Activated T-helper 1 cell treated with Interleukin-2 at 50 U/mL for 16 hours (primary cell): ENCODE measurements at places on chromosomes 12 and 14.

GRCh38 chr14:81450100-81450531 lies 50.0 kb upstream of the STON2 start:
- no peak for DNase-seq

DNA sequence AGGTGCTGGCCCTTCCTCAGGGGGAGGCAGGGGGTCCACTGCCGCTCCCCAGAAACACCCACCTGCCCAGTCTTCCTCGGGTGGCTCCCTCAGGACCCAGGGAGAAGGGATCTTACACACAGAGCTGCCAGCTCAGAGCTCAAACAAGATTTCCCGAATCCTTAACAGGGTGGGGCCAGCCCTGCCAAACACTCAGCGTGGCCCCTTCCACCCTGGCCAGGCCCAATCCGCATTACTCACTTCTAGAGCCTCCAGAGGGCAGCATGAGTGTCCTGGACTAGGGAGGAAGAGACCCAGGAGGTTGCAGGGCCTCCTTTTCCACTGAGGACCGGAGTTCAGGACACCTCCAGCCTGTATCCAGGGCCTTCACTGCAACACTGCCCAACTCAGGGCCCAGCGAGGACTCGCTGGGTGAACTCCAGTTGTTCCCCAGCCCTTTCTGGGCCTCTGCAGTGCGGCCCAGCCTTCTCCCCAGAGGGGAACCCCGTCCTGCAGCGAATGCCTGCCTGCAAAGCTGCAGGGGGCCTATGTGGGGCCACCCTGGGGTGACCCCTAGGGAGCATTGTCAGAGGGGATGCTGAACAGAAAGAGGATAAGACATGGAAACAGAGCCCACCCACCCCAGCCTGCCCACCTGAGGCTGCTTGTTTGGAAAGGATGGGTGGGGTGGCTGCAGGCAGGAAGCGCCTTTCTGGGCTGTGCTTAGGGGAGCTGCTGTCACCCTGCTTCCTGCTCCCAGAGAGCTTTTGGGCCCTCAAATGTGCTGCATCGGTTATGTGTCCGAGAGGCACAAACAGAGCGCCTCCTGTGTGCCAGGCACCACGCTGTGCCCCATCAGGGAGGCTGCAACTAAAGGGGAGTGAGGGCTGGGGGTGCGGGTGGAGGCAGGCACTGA lies 43.8 kb downstream of the CCNK start:
- no peak for DNase-seq

DNA sequence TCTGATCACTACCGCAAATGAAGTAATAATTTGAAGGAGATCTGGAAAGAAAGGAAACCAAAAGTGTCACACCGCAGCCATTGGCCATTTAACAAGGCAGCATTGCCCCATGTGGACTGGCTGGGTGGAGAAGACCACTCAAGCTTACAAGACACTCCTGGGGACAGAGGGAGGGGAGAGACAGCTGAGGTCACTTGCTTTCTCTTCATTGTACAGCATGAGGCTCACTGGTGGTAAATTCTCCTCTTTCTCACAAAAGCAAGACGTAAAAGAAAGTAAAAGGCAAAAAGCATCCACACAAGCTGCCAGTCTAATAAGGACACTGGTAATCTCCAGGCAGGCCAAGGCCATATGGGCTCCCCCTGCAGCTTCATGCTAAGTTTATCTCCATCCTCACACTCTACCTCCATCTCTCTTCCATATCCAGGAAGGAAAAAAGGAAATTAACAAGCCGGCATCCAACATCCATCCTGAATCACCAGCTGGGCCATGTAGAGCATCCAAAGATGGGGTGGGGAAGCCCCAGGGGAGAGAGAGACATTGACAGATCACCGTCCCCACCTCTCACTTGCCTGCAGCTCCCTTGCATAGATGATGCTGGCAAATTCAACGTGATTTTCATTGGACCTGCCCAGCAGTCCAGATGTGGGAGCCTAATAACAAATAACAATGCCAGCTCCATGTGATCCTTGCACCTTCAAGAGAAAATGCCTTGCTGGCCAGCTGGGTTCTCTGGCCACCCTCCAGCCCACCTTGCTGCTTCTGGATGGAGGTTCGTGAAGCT lies 100.6 kb downstream of the DPF3 start:
- no peak for DNase-seq

- DNase-seq, result no peak
Measured at GRCh38 chr14:60839657-60840056, 105.1 kb downstream of the MNAT1 start.

DNA sequence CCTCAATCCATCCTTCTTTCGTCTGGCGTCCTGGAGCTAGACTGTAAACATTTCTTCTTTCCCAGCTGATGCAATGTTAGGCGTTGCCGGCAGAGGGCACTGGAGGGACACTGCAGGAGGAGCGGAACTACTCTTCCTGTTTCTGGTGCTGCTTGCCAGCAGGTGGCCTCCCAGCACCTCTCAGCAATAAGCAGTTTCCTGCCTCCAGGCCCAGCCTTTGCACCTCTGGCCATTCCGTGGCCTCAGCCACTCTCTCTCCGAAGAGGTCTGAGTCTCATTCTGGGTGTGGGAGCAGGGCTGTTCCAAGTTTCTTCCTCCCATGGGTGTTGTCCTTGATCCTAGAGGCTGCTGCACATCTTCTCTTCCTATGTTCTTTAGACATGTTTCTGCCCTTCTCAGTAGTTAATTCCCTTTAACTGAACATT lies 7.5 kb upstream of the ASPG start:
- peak; percentile 72 for DNase-seq

GRCh38 chr12:98067795-98068194 lies 447.6 kb upstream of the TMPO start:
- DNase-seq, result no peak

- no peak for DNase-seq
Measured at GRCh38 chr12:7136676-7137075, 6.5 kb downstream of the CLSTN3 start.

DNA sequence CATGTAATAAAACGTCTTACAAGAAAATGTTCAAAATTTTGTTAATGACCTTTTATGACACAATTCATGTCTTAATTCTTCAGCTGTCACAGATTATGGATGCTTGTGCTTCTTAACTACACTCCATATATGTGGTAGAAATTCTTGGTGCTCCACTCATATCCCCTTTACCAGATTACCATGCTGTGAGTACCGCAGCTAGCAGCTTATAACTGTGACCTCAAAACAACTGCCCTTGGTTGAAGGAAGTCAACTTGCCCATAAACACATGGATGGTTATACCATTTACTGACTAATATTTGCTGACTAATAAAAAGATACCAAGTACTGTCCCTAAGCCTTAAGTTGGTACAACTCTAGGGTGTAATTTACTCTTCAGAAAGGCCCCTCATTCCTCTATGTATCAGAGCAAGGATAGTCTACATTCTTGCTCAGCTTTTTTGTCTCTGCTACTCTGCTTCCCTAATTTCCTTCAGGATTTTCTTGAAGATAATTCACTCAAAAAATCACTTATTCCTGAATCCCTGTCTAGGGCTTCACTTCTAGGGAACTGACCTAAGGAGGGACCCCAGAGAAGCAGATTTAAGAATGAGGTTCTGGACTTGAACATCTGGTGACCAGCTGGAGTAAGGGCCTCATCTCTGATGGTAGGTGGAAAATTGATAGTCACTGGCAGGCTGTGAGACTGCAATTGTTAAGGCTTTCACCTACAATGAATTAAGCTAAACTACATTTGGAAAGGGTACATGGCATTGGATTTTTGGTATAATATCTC lies 152.3 kb downstream of the SLC6A15 start:
- DNase-seq, result no peak

- no peak for DNase-seq
Measured at GRCh38 chr12:68222326-68222725, 3.3 kb downstream of the IL26 start.

DNA sequence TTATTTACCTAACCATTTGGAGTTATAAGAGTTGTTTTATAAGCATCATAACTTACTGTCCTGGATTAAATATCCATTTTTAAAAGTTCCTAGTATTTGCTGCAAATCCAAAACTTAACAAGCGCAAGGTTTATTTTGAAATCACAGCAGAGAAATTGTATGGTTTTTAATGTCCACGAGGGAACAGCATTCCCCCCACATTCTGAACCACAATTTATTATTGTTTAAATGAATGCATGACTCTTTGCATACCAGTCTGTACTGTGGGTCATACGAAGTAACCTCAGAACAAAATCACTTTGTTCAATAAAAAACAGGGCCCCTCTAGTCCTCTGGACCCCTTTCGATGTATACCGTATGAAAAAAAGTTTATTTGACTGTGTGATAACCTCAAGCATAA lies 75.9 kb downstream of the DACT1 start:
- DNase-seq, result no peak

- no peak for DNase-seq
Measured at GRCh38 chr14:34254031-34254430, 208.0 kb downstream of the SPTSSA start.

- DNase-seq, result no peak
Measured at GRCh38 chr12:79001404-79001803, 136.8 kb downstream of the SYT1 start.

GRCh38 chr12:19121449-19122018 lies 8.0 kb upstream of the PLEKHA5 start:
- DNase-seq, result no peak

- no peak for DNase-seq
Measured at GRCh38 chr14:29035134-29035533, 268.5 kb downstream of the FOXG1 start.

GRCh38 chr12:43453761-43454160 lies 98.2 kb downstream of the ADAMTS20 start:
- DNase-seq, result no peak

DNA sequence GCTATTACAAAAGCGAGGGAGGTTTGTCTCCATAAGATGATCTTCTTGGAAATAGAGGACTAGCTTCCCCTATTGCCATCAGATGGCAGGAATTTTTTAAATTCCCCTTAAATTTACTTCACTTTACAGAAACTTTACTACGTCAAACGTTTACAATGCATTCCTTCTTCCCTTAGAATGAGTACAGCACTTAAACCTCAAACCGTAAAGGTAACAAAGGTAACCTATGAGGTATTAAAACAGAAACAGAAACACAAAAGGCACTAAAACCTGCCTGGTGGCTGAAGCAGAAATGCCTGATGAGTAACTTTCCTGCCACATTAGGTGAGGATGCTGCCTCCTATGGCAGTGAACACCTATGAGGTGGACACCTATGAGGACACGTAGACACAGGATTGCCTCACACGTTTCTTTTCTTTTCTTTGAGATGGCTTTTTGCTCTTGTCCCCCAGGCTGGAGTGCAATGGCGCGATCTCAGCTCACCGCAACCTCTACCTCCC lies 25.0 kb downstream of the DIO2 start:
- DNase-seq, result no peak

- no peak for DNase-seq
Measured at GRCh38 chr12:6768437-6768914, 2.3 kb downstream of the PTMS start.

GRCh38 chr12:94207849-94208621 lies 59.7 kb downstream of the PLXNC1 start:
- no peak for DNase-seq

DNA sequence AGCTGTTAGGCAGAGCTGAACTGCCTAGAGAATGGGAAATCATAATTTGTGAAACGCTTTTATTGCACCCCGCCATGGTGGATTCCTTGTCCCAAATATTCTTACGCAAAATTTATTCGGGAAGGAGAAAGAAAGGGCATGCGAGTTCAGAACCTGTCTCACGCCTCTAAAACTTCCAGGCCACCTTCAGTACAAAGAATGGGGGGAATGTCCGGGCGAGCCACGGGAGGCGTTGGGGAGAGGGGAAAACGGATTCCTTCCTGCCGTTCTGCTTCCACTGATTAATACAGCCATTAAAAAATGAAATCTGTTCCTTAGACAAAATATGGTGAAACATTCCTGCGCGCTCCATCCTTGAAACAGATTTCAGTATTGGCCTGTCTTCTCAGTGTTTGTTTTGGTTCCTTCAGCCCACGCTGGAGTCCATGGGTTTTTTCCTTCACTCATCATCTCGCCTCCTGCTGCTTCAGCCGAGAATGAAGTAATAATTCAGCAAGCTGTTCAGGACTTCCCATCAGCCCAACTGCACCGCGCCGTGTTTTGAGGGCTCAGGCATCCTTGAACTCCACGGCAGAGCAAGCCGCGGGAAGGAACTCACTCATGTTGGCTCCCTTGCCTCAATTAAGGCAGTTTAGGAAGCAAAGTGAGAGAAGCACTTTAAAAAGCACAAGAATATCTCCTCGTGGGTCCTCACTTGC lies 47.7 kb upstream of the CDKN3 start:
- DNase-seq, result no peak

DNA sequence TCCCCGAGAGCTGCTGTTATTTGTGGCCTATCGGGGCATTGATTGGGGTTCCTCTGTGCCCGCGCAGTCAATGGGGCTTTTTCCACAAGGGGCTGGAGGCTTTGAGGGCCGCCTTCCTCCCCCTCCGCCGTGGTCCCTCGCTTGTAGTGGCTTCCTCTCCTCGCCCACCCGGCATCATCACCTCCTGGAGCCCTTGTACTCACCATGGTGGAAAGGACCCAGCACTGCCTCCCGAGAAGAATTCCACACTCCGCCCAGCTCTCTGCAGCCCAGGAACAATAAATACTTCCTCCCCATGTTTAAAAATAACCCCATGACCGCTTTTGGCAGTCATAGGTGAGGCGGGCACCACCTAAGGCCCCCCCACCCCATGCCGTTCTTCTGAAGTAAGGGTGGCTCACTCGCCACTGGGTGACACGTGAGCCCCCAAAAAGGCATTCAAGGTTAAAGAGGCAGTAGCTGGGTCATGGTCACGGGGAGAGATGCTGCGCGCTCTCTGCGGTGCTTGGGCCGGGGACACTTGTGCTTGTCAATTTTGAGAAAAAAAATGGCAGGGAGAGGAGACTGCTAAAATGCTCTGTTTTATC lies at the start of gene MYL2:
MYL2 (minus strand) TSS at position 256 of the 587 bp plus-strand sequence; CDS start at position 206, 50 bp downstream.
- no peak for DNase-seq

DNA sequence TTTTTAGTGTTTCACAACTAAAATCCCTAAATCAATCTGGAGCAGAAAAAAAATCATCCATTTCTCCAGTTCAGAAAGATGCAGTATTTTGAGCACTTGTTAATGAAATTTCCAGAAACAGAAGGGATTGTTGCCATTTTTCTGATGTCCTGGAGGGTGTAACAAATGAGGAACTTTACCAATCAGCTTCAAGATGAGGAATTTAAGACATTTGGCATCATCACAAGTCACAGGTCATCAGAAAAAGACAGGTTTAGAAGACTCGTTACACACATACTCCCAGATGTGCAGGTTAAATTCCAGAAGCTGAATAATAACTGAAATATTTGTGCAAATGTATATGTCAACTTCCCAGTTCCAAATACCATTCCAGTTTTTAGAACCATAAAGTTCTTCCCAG lies 482 bp upstream of the PSMC1 start:
- no peak for DNase-seq

- peak; percentile 82 for DNase-seq
Measured at GRCh38 chr12:53295070-53295890, at the start of gene PFDN5. TSS of gene PFDN5 (plus strand) at chr12:53295542. CDS start at chr12:53295568, 26 bp downstream.

GRCh38 chr12:132388379-132389015 lies 59.1 kb upstream of the GALNT9 start:
- no peak for DNase-seq

DNA sequence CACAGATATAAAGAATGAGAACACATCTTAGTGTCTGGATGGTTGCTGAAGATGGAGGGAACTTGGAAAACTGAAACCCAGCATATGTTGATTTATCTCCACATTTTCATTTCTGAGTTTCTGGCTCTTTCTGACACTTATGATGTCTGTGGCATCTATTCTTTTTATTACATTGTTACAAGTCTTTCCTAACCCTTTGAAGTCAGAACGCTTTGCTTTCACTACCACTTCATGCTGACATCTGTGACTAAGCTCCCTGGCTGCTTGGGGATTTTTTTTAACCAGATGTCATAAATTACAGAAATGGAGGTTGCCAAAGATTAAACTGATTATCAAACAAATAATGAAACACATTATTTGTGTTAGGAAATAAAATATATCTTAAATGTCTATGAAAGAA lies 188.7 kb downstream of the KITLG start:
- DNase-seq, result no peak
